Left cardiac atrium (tissue), 4 donors: ENCODE measurements at places on chromosomes 5 and 9. TPM values are rescaled to one million over a fixed set of nuclear protein-coding genes. Genes with fewer than 3 reads are reported as not detected.
A peak's percentile ranks its signal among the peaks of the same experiment; 100 is the strongest.

GRCh38 chr5:87121304-87122150 is 146.2 kb upstream of the RASA1 start:
- DNase-seq = no peak

DNA sequence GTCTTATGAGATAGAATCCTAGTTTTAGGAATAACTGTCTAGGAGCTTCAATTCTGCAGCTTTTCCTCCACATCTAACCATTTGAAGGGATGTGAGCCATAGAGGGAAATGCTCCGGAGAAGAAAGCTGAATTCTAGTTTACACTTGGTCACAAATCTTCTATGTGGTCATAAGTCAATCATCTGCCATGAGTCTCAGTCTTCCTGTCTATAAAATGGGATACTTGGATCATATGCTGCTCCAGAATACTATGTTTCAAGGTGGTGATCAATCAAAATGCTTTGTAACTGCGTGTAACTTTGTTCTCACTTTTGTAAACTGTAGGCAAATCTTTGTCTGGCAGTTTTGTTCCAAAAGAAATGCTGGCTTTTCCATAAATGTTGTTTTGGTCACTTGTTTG is 152.0 kb upstream of the SV2C start:
- DNase-seq = no peak

DNA sequence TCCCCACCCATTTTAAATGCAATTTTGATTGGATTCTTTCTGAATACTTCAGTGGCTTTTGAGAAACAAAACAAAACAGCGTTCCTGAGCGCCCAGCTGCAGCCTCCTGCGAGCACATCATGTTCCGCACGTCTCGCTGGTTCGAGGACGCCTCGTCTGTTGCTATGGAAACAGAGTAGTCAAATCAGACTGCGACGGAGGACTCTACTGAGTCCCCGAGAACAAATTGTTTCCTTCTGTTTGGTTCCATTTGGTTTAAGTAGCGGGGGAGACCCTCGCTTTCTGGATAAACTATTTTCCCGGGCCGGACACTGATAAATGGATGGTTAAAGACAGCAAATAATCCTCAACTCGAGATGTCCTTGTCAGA is 69.0 kb downstream of the SLC28A3 start:
- peak; percentile 39 for DNase-seq

DNA sequence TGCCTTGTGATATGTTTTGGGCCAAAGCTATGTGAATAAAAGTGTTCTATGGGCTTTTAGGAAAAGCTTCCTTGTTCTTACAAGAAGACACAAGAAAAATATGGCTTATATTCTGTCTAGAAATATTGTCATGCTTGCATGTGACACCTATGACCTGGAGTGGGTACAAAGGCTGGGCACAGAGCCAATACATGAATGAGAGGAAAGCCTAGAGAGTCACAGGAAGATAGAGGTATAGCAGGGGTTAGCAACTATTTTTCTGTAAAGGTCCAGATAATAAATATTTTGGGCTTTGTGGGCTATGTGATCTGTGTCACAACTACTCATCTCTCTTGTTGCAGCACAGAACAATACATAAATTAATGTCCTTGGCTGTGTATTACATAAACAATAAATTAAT is 196.6 kb upstream of the CD180 start:
- DNase-seq = no peak

DNA sequence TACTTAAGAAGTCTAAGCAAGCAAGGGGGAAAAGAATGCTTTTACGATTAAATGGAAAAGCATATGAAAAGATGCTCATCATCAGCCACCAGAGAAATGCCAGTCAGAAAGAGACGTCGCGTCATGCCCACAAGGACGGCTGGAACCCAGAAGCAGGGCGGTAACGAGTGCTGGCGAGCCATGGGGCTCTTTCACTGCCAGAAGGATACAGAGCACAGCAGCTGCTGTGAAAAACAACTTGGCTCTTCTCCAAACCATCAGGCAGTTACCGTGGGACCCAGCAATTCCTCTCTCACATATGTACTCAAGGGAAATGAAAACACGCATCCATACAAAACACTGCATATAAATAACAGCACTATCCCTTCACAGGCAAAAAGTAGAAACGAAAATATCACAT is 95.5 kb downstream of the CAMSAP1 start:
- DNase-seq = no peak

- DNase-seq = no peak
Measured at GRCh38 chr9:137049544-137050449, 3.8 kb upstream of the NPDC1 start.

GRCh38 chr5:177437623-177438022 is 9.0 kb upstream of the PRR7 start:
- no peak for DNase-seq

DNA sequence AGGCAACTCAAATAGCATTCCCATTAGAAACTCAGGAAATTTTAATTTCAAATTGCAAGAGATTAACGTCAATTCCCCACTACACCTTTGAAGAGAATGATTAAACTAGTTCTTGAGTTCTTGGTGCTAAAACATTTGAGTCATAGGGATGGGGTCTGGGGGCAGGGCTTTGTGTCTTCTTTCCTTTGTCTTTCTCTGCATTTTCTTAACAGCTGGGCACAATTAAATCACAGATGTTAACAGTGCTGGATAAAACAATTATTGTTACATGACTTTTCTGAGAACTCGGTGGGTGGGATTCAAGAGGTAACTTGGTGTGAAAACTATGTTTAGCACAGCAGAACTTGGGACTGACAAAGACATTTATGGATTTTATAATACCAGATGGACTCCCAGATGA is 351.9 kb upstream of the TNC start:
- DNase-seq = no peak

DNA sequence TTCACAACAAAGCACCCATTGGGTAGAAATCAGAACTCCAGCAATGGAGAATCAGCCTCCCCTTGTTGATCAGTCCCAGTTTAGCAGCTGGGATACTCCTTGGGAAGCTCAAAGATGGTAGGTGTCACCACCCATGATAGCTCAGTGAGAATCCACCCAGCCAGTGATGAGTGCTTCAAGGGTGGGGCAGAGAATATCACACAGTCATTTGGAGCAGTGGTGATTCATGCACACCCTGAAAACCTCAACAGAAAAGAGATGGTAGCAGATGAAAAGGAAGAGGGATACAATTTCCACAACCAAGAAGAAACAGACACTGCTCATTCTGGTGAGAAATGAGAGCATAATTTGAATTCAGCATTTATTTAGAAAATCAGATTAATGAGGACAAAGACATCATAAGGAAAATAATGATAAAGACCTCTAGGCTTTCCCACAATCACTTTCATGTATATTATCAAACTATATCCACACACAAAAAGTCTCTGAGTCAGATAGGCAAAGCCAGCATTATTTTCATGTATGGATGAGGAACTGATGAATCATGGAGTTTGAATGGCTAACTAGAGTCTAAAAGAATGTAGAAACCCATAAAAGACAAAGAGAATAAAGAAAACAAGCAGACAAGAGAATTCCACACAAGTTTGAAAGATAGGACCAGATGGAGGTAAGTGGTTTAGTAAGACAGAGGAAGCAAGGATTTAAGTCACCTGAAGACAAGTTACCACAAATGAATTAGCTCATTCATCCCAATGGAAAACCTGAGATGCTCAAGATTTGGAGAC is 82.9 kb downstream of the FEM1C start:
- no peak for DNase-seq

DNA sequence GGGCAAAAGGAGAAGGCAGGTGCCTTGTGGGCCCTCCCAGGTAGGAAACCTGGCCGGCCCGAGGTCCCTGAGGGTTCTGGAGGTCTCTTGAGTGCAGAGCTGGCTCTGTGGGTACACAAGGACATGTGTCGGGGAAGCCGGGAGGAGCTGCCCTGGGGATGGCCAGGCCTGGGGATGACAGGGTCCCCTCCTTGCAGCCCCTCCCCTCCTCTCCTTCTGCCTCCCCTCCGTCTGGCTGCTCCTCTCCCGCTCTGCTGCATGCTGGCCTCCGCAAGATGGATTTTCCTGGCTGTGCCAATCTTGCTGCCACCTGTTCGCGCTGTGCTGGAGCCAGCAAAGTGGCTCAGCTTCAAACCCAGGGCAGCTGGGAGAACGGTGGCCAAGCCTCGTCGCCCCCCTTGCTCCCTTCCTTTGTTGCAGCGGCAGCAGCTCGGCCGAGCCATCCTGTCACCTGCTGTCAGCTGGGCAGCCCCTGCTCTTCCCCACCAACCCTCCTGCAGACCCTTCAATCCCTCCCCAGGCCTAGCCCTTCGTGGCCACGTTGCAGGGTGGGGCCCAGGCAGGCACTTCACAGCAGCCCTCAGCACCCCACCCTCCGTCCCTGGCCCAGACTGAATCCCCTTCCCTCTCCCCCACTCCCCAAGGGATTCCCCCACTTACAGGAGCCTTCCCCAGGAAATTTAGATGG is 17.6 kb upstream of the UNC5A start:
- no peak for DNase-seq

CAPSL gene
- not detected for total RNA-seq

SAPCD2 gene
- 0.39 TPM for total RNA-seq

NMUR2 gene
- total RNA-seq = 0.21 TPM

MEIKIN gene
- not detected for total RNA-seq

SPATA31D4 gene
- total RNA-seq = not detected

HMMR gene
- 0.52 TPM for total RNA-seq

F2R gene
- total RNA-seq = 6.5 TPM

PIK3R1 gene
- total RNA-seq = 127 TPM

AIF1L gene
- total RNA-seq = 31.1 TPM

ESM1 gene
- not detected for total RNA-seq
